Muscle of back (tissue), 13 donors: ENCODE measurements at places on chromosomes 2 and 18.

DNA sequence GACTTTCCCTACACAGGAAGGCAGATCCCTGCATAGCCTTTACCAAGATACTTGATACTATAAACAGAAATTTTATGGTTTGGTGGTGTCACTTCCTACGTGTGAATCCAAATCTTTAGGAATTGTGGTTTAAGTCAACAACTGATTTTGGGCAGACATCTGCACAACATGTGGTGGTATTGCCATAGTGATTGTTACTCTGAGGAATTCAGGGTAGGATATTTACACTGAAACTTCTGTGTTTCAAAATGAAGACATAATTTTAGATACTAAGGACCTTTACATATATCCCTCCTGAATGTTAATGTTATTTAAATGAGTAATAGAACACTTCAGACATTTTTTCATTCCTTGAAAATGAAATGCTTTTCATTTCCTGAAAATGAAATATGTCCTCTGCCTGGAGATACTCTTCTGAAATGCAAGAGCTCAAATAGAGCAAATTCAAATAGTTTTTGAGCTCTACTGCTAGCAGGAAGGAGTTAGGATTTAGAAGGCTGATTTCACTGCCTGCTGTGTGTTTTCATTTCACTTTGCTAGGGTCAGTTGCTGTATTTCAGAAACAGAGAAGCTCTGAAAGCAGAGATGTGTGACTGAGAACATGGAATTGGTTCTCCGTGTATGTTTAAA lies 77.2 kb downstream of the MDH1 start:
- no peak for DNase-seq

- DNase-seq: no peak
These were observed 26.3 kb upstream of the TMEM182 start for GRCh38 chr2:102735416-102736109.

- no peak for DNase-seq
These were observed 32.1 kb upstream of the DYNAP start for GRCh38 chr18:54558609-54559585.

GRCh38 chr2:223797811-223798721 lies 39.3 kb downstream of the AP1S3 start:
- DNase-seq: peak; percentile 60

GRCh38 chr2:191970867-191971266 lies 124.0 kb upstream of the CAVIN2 start:
- DNase-seq: no peak

- no peak for DNase-seq
These were observed 325.2 kb downstream of the CYP26B1 start for GRCh38 chr2:71822463-71822862.

GRCh38 chr2:16179701-16180416 lies 239.5 kb downstream of the MYCN start:
- no peak for DNase-seq

GRCh38 chr2:98067160-98067559 lies 19.8 kb upstream of the VWA3B start:
- no peak for DNase-seq
